Cardiac atrium fibroblast (primary cell): ENCODE measurements at places on chromosomes 3 and 15. TPM values are rescaled to one million over a fixed set of nuclear protein-coding genes. Genes with fewer than 3 reads are reported as not detected.

Gene INO80
- 12.6 and 26.0 TPM in 2 replicates for total RNA-seq

Gene CLDN16
- not detected in 2 replicates for total RNA-seq

Gene WDR72
- not detected in 2 replicates for total RNA-seq

Gene KNSTRN
- total RNA-seq: 14.3 and 16.5 TPM in 2 replicates

Gene SLC9C1
- 0.16 TPM in 1 of 2 replicates, not detected in the other for total RNA-seq

Gene IGSF10
- 2.1 and 3.4 TPM in 2 replicates for total RNA-seq

Gene ARL6IP5
- total RNA-seq: 120 and 150 TPM in 2 replicates

Gene GCSAM
- total RNA-seq: 0.81 TPM in 1 of 2 replicates, not detected in the other

Gene CNTN3
- 0.16 TPM in 1 of 2 replicates, not detected in the other for total RNA-seq

Gene CHST13
- not detected in 2 replicates for total RNA-seq

Gene MAPK6
- total RNA-seq: 22.4 and 44.4 TPM in 2 replicates

Gene SENP8
- 1.5 and 3.8 TPM in 2 replicates for total RNA-seq

Gene CLRN1
- not detected in 2 replicates for total RNA-seq
